ENCODE measurements at places on chromosomes 1 and 21. TPM values are rescaled to one million over a fixed set of nuclear protein-coding genes. Genes with fewer than 3 reads are reported as not detected.
A peak's percentile ranks its signal among the peaks of the same experiment; 100 is the strongest.

VTCN1 gene
- total RNA-seq = not detected

PLPPR5 gene
- under 0.01 TPM for total RNA-seq

DNA sequence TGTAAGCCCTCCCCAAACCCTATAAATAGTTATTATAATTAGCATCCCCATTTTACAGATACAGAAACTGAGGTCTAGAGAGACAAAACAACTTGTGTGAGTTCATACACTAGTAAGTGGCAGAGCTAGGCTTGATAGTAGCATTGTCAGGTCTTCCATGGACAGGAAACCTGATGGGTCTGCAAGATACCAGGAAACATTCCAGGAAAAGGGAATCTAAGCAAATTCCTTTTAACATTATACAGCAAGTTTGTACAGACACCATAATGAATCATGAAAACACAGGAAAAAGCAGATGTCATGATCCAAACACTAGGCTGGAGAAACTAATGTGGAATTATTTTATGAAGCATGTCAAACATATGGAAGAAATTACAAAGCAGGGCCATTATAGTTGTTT lies 89.1 kb upstream of the KCNK2 start:
- peak; percentile 82 for DNase-seq

GRCh38 chr1:197859024-197859423 lies 43.4 kb upstream of the C1orf53 start:
- no peak for DNase-seq

ADAMTS5 gene
- total RNA-seq = 1.1 TPM

TMEM269 gene
- not detected for total RNA-seq

DNA sequence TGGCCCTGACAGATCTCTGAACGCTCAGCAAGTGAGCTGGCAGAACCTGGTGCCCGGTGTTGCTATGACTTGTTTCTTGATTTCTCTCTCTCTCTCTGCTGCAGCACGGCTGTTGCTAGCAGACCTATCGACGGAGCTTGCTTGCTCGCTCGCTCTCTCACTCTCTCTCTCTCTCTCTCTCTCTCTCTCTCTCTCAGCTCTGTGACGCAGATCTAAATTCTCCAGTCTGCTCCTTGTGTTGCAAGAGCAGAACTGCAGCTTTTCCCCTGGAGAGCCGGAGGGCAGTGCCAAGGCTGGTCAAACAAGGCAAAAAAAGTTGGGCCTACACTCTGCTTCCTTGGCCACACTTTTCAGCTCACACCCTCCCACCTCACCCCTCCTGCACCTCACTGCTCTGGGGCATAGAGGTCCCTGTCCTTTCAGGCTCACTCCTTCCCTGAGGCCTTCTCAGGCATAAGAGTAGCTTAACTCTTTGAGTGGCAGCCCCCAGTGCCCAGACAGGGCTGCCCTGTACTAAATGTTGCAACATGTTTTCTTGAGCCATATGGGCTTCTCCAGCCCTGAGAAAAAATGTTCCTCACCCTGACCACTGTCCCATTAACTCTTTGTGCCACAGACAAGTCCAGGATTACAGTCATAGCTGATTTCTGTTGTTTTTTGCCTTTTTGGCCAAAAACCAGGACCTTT lies 72.2 kb downstream of the CD46 start:
- DNase-seq = peak; percentile 97

CDC20 gene
- 78.0 TPM for total RNA-seq

TNFRSF1B gene
- total RNA-seq = 5.0 TPM

AMY1B gene
- total RNA-seq = not detected

ATXN7L2 gene
- total RNA-seq = 1.7 TPM

JAM2 gene
- total RNA-seq = 0.83 TPM

GRCh38 chr1:99465176-99465900 lies 180.6 kb upstream of the PALMD start:
- DNase-seq = peak; percentile 90

GRCh38 chr21:26089730-26090129 lies 80.8 kb downstream of the APP start:
- DNase-seq = no peak

AMY1C gene
- not detected for total RNA-seq

DNA sequence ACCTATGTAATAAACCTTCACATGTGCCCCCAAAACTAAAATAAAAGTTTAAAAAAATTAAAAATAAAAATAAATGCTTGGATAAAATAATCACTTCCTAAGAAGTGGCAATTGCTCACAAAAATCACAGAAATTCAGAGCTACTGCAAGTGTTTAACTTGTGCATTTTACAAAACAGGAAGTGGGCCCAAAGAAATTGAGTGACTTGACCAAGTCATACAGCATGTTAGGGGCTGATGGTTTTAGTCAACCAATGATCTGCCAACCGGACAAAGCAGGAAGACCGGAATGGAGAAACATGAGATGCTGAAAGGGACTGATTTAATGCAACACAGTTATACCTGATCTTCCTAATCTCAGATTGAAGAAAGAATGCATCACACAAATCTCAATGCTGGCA lies 96.5 kb downstream of the SMYD2 start:
- DNase-seq = no peak

ETV3L gene
- total RNA-seq = not detected

HAO2 gene
- total RNA-seq = not detected

GRCh38 chr1:47184090-47184821 lies 5.6 kb downstream of the PDZK1IP1 start:
- DNase-seq = no peak

LYST gene
- 8.3 TPM for total RNA-seq

LIN9 gene
- total RNA-seq = 3.9 TPM

- peak; percentile 95 for DNase-seq
Measured at GRCh38 chr1:15948595-15949452, 27.1 kb downstream of the ZBTB17 start.

CLK2 gene
- 19.2 TPM for total RNA-seq

SPRR5 gene
- not detected for total RNA-seq

- DNase-seq = no peak
Measured at GRCh38 chr1:108815566-108815965, 41.3 kb downstream of the AKNAD1 start.

FYB2 gene
- not detected for total RNA-seq

- DNase-seq = no peak
Measured at GRCh38 chr1:73556270-73556669, 641.7 kb downstream of the LRRIQ3 start.

DNA sequence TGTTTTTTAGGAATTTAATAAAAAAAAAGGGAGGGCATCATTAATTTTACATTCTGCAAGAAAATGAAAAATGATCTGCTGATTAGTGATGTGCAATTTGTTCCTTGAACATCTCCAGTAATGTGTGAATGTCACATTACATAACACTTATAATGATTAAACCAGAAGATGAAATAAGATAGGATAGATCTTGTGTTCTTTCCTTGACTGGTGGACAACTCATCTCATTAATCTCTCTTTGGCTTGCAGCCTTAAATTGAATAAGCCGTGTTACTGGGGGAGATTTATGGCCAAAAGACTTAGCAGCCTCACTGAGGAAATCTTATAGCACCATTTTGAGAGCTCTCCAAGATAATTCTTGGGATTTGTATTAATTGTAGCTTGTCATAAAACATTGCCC lies 217.2 kb downstream of the ST6GALNAC3 start:
- no peak for DNase-seq

ZBED6 gene
- 16.1 TPM for total RNA-seq

ST3GAL3 gene
- total RNA-seq = 10.3 TPM

DNA sequence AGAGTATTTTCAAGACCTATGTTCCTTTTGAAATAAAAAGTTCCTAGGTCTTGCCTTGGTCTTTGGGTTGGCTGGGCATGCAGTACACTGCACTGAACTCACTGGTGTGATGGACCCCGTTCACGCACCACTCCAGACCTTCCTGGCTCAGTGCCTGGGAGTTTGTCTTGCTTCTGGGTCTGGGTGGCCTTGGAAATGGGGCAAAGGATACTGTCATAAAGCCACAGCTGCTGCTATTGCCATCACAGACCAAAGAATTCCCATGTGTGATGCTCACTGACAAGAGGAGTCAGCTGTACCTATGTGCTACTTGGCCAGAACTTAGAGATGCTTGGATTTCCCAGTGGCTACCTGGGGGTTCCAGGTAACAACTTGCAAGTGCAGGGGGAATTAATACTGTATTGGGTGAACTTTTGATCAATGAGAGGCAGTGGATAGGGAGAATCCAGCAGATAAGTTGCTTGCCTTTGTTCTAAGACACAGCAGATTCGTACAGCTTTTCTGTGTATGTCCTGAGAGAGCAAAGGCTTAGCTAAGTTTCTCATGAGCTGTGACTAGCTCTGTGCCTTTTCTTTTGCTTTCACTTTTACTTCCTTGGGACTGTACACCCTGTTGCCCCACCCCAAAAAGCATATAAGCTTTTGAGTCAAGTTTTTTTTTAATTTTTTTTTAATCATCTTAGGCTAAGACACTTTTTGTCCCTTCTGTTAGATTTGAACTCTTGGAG lies 115.3 kb downstream of the RUNX1 start:
- DNase-seq = no peak

ACTL8 gene
- total RNA-seq = 0.28 TPM

- no peak for DNase-seq
Measured at GRCh38 chr1:193131266-193131860, 9.5 kb downstream of the CDC73 start.

GRCh38 chr1:164712131-164713036 lies 153.4 kb downstream of the PBX1 start:
- peak; percentile 27 for DNase-seq

SPOCD1 gene
- total RNA-seq = 42.2 TPM

GRCh38 chr1:100249155-100249536 lies 488 bp downstream of the DBT start:
- no peak for DNase-seq

- no peak for DNase-seq
Measured at GRCh38 chr1:224380003-224380402, 23.3 kb downstream of the CNIH4 start.

DNA sequence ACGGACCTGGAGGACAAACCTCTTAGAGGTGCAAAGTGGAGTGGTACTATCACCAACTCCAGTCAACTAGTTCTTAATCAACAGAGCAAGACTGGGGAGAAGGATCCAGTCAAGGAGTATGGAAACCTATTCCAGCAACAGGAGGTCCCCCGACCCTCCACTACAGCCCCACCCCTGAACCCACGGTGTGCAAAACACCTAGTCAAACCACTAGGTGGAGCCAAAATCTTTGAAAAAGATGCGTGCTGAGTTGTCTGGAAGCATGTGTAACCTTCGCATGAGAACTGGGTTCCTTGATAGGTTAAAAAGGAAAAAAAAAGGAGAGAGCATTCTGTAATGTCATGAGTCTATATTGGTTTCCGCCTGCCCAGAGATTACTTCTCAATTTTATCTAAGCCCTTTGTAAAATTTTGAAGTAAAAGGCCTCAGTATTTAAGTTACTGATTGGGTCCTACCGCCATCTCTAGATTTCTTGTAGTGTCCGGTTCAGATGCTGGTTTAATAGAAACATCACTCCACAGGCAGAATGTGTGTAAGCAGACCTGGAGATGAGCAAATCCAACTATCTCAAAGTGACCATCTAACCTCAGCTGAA lies 81.9 kb upstream of the HAO2 start:
- DNase-seq = peak; percentile 4

PAQR6 gene
- not detected for total RNA-seq

GRCh38 chr1:9120312-9120958 lies 8.5 kb downstream of the GPR157 start:
- DNase-seq = no peak

ADGRL4 gene
- 3.2 TPM for total RNA-seq

- DNase-seq = no peak
Measured at GRCh38 chr1:160652924-160653619, 6.2 kb upstream of the SLAMF1 start.

GRCh38 chr21:16578912-16579311 lies 849.1 kb downstream of the USP25 start:
- DNase-seq = no peak

DNA sequence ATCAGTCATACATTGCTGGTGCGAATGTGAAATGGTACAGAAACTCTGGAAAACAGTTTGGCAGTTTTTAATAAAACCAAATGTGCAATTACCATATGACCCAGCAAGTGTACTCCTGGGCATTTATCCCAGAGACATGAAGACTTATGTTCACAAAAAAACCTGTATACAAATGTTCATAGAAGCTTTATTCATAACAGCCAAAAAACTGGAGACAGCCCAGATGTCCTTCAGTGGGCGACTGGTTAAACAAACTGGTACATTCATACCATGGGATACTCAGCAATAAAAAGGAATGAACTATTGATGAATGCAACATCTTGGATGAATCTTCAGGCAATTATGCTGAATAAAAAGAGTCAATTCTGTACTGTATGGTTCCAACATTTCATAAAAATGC lies 97.8 kb downstream of the DTL start:
- no peak for DNase-seq

- no peak for DNase-seq
Measured at GRCh38 chr1:228184152-228184551, 18.5 kb downstream of the IBA57 start.

DNA sequence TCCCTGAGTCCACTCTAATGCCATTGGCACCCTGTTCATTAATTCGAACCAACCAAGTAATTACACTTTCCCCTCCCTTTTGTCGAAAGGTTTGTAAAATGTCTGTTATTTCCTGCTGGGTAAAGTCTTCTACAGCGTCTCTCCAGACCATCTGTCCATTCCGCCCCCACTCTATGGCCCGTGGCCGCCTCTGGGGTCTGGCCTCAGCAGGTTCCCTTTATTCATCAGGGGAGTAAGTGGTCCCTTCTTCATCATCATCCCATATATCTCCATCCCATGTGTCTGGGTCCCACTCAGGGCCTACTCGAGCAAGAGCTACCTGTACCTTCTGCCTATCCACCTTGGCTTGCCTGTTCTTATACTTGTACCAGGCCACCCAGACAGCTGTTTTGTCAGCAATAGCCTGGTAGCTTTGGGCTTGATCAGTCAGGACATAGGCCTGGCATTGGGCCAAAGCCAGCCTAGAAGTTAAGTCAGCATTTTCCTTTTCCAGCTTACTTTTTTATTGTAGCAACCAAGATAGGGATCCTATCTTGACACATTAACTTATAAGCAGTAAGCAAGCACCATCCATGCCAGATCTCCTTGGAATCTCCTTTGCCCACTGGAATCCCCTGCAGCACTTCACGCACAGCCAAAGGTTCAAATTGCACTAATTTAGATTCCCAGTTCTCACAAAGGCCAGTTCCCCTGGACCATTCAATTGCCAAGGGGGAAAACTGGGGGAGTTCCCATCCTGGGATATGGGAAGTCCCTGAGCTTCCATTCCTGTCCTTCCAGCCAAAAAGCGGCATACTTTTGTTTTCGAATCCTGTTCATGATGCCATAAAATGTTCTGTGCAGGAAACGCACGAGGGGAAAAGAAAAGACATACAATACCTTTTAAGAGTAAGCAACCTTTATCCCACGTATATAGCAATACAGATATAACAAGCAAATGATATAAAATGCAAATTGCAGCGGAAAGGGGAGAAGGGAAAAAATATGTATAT lies 6.6 kb upstream of the STUM start:
- no peak for DNase-seq

KPNA6 gene
- 50.7 TPM for total RNA-seq
